ENCODE measurements at places on chromosomes 7 and 10.
A peak's percentile ranks its signal among the peaks of the same experiment; 100 is the strongest.

GRCh38 chr10:3527869-3528268 lies 257.1 kb downstream of the KLF6 start:
- no peaks in the 10 kb centered on the region for H3K36me3 ChIP-seq
- H3K4me1 ChIP-seq = no peaks in the 10 kb centered on the region

- H3K4me3 ChIP-seq = no peak overlapping the region
- peaks cover 18% of the 10 kb centered on the region for H3K36me3 ChIP-seq
- DNase-seq = no peak
- H3K27ac ChIP-seq = no peak overlapping the region
These were observed 9.0 kb downstream of the ETV1 start for GRCh38 chr7:13980474-13980873.

GRCh38 chr10:60286559-60286958 lies 103.1 kb downstream of the ANK3 start:
- H3K4me1 ChIP-seq = no peaks in the 10 kb centered on the region
- H3K27ac ChIP-seq = no peak overlapping the region
- H3K36me3 ChIP-seq = no peaks in the 10 kb centered on the region
- H3K27me3 ChIP-seq = no peaks in the 10 kb centered on the region
- no peak overlapping the region for H3K4me3 ChIP-seq
- no peak for DNase-seq

- peaks cover 2% of the 10 kb centered on the region for H3K4me1 ChIP-seq
- H3K27me3 ChIP-seq = no peaks in the 10 kb centered on the region
- no peak overlapping the region for H3K4me3 ChIP-seq
- DNase-seq = peak; percentile 15
- H3K27ac ChIP-seq = no peak overlapping the region
- no peaks in the 10 kb centered on the region for H3K36me3 ChIP-seq
These were observed 379.4 kb downstream of the GALNT17 start for GRCh38 chr7:71511361-71511807.

GRCh38 chr7:117828825-117829224 lies 44.4 kb downstream of the CTTNBP2 start:
- H3K36me3 ChIP-seq = no peaks in the 10 kb centered on the region
- H3K4me3 ChIP-seq = no peak overlapping the region
- no peak for DNase-seq
- H3K27ac ChIP-seq = no peak overlapping the region

DNA sequence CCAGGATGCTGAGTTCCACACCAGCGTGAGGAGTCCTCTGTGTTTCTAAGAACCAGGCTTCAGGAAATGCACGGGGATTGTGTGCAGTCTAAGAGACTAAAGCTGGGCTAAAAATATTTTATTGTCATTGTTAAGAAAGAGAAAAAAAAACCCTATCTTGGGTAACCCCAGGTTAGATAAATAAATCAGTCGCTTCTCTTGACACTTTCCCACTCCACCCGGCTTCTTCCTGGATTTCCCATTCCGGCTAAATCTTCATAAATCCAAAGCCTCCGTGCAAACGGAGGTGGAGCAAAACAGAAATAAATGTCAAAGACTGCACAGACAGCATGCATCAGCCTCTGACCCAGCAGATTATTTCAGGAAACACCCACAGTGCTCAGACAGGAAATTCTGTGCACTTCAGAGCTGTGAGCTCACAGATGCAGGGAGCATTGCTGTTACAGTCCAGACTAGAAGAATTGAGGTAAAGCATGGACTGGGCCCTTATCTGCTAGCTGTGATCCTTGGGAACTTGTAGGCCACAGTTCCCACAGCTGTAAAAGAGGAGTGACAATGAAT lies 44.8 kb upstream of the GRID1 start:
- H3K27ac ChIP-seq = no peak overlapping the region
- H3K4me3 ChIP-seq = no peak overlapping the region
- peaks cover 3% of the 10 kb centered on the region for H3K4me1 ChIP-seq
- H3K36me3 ChIP-seq = no peaks in the 10 kb centered on the region
- H3K27me3 ChIP-seq = no peaks in the 10 kb centered on the region

DNA sequence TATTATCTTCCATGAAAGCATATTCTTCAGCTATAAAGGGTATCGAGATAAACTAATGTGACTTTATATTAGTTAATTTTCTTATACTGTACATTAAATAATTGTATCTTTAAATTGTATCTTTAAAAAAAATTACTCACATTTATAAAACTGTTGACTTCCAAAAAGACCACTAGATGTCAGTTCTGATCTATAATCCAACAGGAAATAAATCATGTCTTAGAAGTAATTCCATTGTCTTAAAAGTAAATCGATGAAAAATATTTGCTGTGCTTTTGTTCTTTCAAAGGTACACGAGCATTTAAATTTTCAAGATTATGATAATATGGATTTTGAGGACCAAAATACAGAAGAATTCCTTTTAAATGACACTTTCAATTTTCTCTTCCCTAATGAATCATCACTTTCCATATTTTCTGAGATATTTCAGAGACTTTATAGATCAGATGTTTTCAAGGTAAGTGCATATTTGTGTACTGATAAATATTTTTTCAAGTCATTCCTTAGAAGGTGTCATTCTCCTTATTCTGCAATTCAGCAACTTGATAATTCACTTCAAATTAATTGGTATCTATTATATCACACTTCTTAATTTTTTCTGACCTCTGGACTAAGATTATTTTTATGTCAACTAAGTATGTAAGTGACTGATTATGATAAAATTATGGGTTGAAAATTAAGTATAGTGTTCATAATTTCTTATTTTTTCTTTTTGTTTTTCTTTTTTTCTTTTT lies 138.5 kb downstream of the CPED1 start:
- no peaks in the 10 kb centered on the region for H3K36me3 ChIP-seq
- H3K4me3 ChIP-seq = no peak overlapping the region
- no peak overlapping the region for H3K27ac ChIP-seq
- H3K4me1 ChIP-seq = no peaks in the 10 kb centered on the region

DNA sequence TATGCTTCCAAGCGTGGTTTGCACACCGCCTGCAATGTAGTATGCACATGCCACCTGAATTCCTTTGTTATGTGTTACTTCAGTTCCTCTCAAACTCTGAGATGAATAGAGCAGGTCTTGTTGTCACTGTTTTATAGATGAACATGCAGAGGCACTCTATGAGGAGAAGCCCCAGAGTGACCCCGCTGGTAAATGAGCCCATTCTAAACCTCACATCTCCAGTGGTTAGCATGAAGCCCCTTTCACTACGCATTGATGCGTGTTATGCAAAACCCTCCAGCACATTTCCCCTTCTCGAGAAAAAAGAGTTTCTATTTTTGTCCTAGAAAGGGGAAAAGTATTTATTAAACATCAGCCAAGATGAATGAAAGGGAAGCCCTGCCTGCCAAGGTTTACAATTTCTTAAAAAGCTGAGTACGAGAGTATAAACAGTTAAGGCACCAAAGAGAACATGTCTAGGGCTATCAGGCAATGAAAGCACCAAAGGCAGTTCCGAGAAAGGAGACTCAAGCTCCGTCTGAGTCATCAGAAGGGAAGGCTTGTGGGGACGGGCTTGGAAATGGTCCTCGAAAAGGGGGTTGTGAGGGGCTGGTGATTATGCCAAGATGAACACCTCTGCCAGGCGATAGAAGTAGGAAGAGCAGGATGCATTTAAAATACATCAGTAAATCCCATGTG lies 58.7 kb upstream of the PFKP start:
- H3K4me1 ChIP-seq = no peaks in the 10 kb centered on the region
- H3K36me3 ChIP-seq = no peaks in the 10 kb centered on the region
- DNase-seq = no peak
- H3K27me3 ChIP-seq = no peaks in the 10 kb centered on the region
- no peak overlapping the region for H3K27ac ChIP-seq

GRCh38 chr10:102101152-102101551 lies 19.0 kb downstream of the LDB1 start:
- no peaks in the 10 kb centered on the region for H3K36me3 ChIP-seq
- no peaks in the 10 kb centered on the region for H3K4me1 ChIP-seq
- H3K27me3 ChIP-seq = no peaks in the 10 kb centered on the region

GRCh38 chr10:125222515-125223308 lies 62.3 kb upstream of the CTBP2 start:
- no peaks in the 10 kb centered on the region for H3K27me3 ChIP-seq
- no peaks in the 10 kb centered on the region for H3K36me3 ChIP-seq
- H3K4me3 ChIP-seq = no peak overlapping the region
- no peak overlapping the region for H3K27ac ChIP-seq
- no peak for DNase-seq
- no peaks in the 10 kb centered on the region for H3K4me1 ChIP-seq

DNA sequence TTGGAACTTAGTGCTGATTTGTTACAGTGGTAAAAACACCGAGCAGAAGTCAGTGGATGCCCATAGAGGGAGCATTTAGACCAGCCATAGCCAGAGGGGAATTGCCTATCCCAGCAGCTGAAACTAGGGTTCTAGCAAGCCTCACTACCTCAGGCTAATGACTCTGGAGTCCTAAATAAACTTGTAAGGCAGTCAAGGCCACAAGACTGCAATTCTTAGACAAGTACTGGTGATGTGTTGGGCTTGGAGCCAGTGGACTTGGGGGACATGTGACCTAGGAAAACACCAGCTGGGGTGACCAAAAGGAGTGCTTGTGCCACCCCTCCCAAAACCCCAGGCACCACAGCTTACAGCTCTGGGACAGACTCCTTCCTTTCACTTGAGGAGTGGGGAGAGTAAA lies 209.0 kb downstream of the MAGI2 start:
- no peaks in the 10 kb centered on the region for H3K4me1 ChIP-seq
- no peaks in the 10 kb centered on the region for H3K27me3 ChIP-seq

GRCh38 chr10:103917302-103918052 lies 507 bp downstream of the STN1 start:
- H3K27me3 ChIP-seq = no peaks in the 10 kb centered on the region
- peak overlapping the region; percentile 22 for H3K27ac ChIP-seq
- H3K4me3 ChIP-seq = peak overlapping the region; percentile 78
- peaks cover 9% of the 10 kb centered on the region for H3K36me3 ChIP-seq
- H3K4me1 ChIP-seq = peaks cover 7% of the 10 kb centered on the region

GRCh38 chr7:6256677-6257535 lies 15.5 kb downstream of the CYTH3 start:
- H3K4me3 ChIP-seq = no peak overlapping the region
- H3K27me3 ChIP-seq = no peaks in the 10 kb centered on the region
- DNase-seq = no peak
- peaks cover 5% of the 10 kb centered on the region for H3K4me1 ChIP-seq
- no peaks in the 10 kb centered on the region for H3K36me3 ChIP-seq

DNA sequence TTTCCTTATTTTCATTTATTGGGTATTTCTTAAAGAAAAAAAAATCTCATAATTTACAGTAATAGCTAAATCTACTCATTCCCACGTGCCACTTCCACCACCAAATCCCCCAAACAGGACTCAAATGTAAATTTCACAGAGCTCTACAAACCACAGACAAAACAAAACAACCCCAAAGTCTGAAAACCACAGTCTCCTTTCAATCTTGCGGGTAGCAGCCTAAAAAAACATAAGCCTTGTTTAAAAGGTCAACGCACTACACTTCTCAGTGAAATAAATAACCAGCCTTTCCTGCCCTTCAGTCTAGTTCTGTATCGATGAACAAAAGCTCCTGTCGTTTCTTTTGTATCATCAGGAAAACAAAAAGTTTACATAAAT lies 121.8 kb upstream of the AFAP1L2 start:
- peak overlapping the region; percentile 26 for H3K27ac ChIP-seq
- no peaks in the 10 kb centered on the region for H3K36me3 ChIP-seq
- peaks cover under 1% of the 10 kb centered on the region for H3K27me3 ChIP-seq
- peaks cover 23% of the 10 kb centered on the region for H3K4me1 ChIP-seq
- no peak for DNase-seq

- DNase-seq = no peak
- H3K36me3 ChIP-seq = no peaks in the 10 kb centered on the region
- no peak overlapping the region for H3K27ac ChIP-seq
- no peaks in the 10 kb centered on the region for H3K27me3 ChIP-seq
- no peak overlapping the region for H3K4me3 ChIP-seq
- H3K4me1 ChIP-seq = peaks cover 3% of the 10 kb centered on the region
These were observed 6.7 kb downstream of the DDC start for GRCh38 chr7:50558294-50559053.

GRCh38 chr7:129635300-129636029 lies 23.9 kb downstream of the NRF1 start:
- no peak for DNase-seq
- H3K4me3 ChIP-seq = no peak overlapping the region
- H3K4me1 ChIP-seq = no peaks in the 10 kb centered on the region
- H3K27me3 ChIP-seq = no peaks in the 10 kb centered on the region
- no peak overlapping the region for H3K27ac ChIP-seq

DNA sequence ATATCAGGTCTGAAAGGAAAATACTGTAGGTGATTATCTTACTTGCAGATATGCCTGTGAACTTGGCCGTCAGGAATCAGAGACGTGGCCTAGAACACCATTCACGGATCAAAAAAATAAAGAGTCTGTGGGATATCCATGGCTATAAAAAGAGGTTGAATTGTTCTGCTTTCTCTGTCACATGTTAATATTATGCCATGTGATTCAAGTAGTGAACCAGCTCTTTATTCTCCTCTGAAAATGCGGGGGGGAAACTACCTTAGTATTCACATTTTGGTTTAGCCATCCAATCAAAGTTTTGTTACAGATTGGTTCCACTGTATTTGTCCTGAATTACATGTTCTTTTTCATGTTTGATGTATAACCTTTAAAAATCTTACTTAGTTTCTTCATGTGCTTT lies 120.5 kb downstream of the CCNY start:
- no peaks in the 10 kb centered on the region for H3K27me3 ChIP-seq
- H3K36me3 ChIP-seq = no peaks in the 10 kb centered on the region
- H3K4me1 ChIP-seq = peaks cover 15% of the 10 kb centered on the region
- H3K4me3 ChIP-seq = no peak overlapping the region
